Naive thymus-derived CD4-positive, alpha-beta T cell (primary cell): ENCODE measurements at places on chromosomes 2 and 18. TPM values are rescaled to one million over a fixed set of nuclear protein-coding genes. Genes with fewer than 3 reads are reported as not detected.
A peak's percentile ranks its signal among the peaks of the same experiment; 100 is the strongest.

- DNase-seq: no peak
Measured at GRCh38 chr2:8138923-8139667, 542.8 kb upstream of the ID2 start.

LIPG gene
- not detected for total RNA-seq

SPATA3 gene
- not detected for total RNA-seq

DNA sequence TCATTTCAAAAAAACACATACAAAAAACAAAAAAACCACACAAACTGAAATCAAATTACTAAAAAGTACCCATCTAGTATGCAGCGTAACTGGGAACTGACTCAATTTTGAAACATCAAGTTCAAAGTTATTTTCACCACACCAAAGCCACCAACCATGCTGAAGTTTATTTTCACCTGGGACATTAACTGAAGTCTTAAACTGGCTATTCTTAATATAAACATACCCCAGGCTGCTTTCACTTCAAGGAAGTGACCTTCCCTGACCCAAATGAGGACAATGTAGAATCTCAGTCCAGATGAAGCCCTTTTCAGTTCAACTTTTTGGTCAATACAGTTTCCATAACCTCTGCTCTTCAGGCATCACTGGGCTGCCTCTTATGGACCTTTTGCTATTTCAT lies 84.6 kb downstream of the PIGN start:
- DNase-seq: no peak

GRCh38 chr18:3358310-3358709 lies 91.7 kb upstream of the TGIF1 start:
- no peak for DNase-seq

- no peak for DNase-seq
Measured at GRCh38 chr2:36027616-36028015, 328.0 kb upstream of the CRIM1 start.

- peak; percentile 71 for DNase-seq
Measured at GRCh38 chr2:74515981-74516633, 1.9 kb downstream of the TLX2 start.

DNA sequence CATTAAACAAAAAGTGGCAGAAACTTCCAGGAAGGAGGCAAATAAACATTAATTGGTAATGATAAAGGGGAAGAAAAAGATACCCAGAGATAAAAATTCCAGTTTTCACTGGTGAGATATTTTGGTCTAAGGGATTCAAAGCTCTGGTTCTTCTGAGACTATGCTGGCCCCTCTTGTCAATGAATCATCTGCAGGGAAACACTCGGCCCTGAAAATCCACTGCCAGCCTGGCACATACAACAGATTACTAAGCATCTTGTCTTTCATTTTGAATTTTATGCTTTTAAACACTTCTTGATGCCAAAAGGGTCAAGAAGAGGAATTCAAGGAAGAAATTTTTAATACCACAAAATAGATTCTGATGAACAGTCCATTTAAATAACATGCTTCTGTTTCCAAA lies 1603.8 kb upstream of the ZEB2 start:
- DNase-seq: no peak

RGPD3 gene
- 0.38 TPM for total RNA-seq

DNA sequence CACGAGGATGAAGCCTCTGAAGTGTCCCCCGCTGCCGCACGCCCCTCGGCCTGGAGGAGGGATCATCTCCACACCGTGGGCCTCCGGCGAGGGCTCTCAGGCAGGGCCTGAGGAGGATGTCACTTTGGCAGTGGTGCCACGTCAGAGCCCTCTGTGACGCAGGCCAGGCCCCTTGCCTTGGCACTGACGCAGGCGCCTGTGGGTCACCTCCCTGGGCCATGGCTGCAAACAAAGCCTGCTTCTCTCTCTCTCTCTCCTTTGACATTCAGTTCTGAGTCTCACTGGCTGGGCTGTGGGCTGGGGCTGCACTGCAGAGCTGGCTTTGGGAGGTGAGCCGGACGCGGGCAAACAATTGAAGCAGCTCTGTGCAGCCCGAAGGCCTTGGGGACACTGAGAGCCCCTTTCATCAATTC lies 273.7 kb downstream of the TWIST2 start:
- no peak for DNase-seq

ARHGAP25 gene
- total RNA-seq: 139 TPM

DNA sequence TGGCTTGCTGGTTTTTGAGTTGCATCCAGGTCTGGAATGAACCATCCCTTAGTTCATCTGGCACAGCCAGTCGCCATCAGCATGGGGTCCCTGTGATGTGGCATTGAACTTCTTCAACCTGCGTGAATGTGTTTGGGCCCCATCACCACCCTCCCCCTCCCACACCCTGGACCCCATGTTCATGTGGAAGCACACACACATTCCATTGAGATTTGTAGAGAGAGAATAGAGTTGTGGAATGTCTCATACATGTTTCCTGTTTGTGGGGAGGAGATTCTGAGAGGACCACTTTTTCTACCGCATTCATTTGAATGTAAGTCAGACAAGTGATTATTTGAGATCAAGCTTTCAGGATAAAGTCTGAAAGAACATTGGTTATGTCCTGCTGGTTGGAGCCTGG lies 117.6 kb upstream of the EML6 start:
- no peak for DNase-seq

GAL3ST2 gene
- total RNA-seq: not detected

GRCh38 chr2:28896906-28897305 lies 2.4 kb downstream of the WDR43 start:
- no peak for DNase-seq

DNA sequence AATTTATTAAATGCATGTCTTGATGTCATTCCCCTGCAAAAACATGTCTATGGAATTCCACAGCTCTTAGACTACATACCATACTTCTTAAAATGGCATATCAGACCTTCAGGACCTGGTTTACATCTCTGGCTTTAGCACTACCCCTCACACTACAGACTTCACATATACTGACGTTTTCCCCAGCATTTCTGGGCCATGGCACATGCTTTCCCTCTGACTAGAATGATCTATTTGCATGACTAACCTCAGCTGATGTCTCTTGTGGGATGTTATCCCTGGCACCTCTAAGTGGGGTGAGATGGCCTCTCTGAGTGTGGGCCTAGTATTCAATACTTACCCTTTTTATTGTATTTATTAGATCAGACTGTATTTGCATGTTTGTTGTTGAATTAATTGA lies 381.6 kb downstream of the ERBB4 start:
- DNase-seq: no peak

GRCh38 chr2:134245340-134245984 lies 8.4 kb upstream of the MGAT5 start:
- peak; percentile 47 for DNase-seq

DNA sequence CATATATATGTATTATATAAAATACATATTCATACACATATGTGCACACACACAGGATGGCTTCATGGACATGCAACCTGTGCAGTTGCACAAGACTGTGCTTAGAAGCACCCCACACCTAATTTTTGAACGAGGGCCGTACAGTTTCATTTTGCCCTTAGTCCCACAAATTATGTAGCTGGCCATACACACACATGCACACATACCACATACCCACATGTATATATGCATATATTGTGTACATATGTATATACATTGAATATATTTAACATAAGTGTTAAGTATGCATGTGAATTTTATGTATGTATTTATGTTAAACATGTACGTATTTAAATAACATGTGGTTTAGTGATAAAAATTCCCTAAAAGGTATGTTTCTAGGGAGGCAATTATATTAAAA lies 18.3 kb downstream of the GPATCH11 start:
- DNase-seq: no peak

GRCh38 chr2:219119422-219120043 lies 41.1 kb downstream of the NHEJ1 start:
- DNase-seq: peak; percentile 24

- DNase-seq: no peak
Measured at GRCh38 chr2:95069465-95069864, 44.0 kb downstream of the MAL start.

GRCh38 chr2:155256803-155257202 lies 558.3 kb downstream of the KCNJ3 start:
- no peak for DNase-seq

DNA sequence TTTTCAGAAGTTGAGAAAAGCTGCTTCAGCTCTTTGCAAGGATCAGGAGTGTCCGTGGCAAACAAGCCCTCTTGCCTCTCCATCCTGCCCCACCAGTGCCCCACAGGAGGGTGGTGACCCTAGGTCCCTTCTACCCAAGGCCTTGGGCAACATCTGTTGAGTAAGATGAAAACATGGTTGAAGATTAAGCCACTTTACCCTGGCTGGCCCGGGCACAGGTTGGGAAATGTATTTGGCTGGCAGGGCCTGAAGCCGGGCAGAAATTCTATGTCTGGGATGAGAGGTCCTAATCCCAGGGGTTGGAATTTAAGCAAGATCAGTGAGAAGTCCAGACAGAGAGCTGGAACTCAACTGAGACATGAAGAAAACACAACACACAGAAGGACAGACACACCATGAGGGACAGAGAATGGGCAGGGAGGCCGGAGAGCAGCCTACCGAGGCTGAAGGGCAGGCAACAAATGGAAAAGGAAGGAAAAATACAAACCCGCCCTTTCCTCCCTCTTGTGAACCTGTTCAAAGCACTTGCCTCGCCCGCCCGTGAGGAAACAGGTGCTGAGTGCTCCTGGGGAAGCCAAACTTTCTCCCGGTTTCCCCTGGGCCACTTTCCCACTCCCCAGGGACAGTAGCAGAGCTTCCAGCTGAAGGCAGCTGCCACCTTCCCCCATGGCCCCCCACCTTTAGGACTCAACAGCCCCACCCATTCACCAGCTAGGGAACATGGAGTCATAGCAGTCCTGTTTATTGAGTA lies 86.1 kb downstream of the TNS1 start:
- no peak for DNase-seq

SNORC gene
- total RNA-seq: 1.6 TPM

PLGLB2 gene
- total RNA-seq: 4.4 and 4.8 TPM in 2 replicates
